Activated gamma-delta T cell (primary cell): ENCODE measurements at places on chromosomes 6 and 20.

GRCh38 chr6:109998159-109998785, 20.2 kb downstream of the GPR6 start:
- no peak for DNase-seq

DNA sequence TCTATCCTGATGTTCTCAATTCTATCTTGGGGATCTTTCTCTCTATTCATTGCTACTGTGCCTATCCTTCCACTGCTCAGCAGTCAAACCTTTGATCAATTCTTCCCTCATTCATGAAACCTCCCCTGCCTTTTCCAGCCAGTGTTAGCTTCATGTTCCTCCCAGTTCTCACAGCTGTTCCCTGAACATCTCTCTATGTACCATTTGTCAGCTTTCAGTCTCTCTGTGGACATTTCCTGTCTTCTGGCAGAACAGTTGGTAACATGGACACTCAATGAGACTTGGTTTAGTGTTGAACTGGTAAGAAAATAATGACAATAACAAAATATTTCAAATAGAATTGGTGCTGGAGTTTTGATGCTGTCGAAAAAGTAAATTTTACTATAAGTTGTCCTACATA, 26.2 kb downstream of the SPTLC3 start:
- no peak for DNase-seq

DNA sequence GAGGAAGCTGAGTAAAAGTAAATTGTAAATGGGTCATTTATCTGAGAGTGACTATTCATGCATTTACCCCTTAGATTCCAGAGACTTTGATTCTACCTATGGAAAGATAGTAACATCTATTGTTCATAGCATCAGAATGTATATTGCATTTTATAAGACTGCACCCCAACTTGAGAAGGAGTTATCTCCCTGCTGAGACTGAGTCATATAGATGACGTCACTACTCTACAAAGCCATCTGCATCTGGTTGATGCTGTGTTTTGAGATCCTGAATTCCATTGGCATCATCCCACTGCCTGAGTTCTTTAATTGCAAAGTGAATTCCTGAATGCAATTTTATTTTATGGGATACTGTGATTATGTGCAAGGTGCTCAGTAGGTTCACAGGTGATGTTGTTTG, 444.0 kb upstream of the SLC35B3 start:
- DNase-seq = no peak

GRCh38 chr6:10531942-10532341, 10.8 kb downstream of the GCNT2 start:
- DNase-seq = no peak
